ENCODE measurements at places on chromosomes 12 and 14. TPM values are rescaled to one million over a fixed set of nuclear protein-coding genes. Genes with fewer than 3 reads are reported as not detected.

DNA sequence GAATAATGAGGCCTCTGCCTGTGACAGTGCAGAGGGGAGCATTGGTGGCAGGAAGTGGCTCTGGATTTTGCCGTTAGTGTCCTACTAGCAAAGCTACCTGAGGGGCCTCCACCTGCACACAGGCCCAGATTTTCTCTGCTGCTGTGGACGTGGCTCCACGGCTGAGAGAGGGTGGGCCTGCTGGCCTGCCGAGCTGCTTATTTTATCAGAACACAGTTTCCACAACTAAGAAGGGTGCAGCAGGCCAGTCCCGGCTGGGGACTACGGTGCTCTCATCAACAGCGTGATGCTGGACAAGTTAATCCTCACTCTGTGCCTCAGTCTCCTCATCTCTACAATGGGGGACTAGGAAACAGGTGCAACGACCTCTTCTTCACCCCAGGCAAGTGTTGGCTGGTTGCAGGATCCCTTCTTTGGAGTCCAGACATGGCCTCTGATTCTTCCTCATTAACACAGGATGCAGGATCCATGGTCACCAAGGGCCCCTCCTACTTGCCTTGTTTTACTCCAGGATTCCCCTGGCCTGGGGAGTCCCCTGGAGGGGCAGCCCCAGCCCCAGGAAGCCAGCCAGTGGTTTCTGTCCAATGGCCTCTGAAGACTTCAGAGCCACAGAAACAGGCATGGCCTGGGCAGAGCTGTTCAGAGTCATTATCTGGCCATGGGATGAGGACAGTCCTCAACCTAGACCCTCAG is 3.3 kb downstream of the FAM181A start:
- no peak for DNase-seq

DNA sequence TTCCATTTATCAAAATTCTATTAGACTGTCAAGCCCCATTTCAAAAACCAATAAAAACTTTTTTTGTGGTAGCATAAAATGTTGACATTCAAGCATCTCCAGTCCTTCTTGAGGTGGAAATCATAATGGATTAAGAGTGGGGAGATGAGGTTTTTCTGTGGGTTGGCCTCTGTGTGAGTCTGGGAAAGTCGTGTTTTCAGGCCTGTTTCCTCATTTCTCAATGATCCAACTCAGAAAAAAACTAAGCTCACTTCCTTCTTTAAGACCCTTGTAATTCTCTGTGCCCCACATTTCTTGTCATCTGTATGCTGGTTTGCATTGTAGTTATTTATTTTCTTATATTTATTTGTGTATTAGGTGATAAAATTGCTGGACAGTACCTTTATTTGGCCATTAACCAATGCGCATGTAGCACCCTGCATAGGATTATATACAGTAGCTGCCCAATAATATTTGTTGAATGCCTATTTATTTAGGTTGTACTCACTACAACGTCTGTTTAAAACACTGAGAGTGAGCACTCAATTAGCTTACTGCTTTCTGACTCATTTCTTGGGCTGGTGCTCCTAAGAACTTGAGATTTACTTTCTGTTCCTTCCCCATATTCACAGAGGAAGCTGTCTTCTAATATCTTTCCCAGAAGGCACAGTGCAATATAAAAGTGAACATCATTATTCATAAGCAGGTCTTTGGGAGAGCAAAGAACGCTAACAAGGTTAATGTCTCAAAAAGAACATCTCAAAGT is 121.9 kb downstream of the DNAI7 start:
- no peak for DNase-seq

DNA sequence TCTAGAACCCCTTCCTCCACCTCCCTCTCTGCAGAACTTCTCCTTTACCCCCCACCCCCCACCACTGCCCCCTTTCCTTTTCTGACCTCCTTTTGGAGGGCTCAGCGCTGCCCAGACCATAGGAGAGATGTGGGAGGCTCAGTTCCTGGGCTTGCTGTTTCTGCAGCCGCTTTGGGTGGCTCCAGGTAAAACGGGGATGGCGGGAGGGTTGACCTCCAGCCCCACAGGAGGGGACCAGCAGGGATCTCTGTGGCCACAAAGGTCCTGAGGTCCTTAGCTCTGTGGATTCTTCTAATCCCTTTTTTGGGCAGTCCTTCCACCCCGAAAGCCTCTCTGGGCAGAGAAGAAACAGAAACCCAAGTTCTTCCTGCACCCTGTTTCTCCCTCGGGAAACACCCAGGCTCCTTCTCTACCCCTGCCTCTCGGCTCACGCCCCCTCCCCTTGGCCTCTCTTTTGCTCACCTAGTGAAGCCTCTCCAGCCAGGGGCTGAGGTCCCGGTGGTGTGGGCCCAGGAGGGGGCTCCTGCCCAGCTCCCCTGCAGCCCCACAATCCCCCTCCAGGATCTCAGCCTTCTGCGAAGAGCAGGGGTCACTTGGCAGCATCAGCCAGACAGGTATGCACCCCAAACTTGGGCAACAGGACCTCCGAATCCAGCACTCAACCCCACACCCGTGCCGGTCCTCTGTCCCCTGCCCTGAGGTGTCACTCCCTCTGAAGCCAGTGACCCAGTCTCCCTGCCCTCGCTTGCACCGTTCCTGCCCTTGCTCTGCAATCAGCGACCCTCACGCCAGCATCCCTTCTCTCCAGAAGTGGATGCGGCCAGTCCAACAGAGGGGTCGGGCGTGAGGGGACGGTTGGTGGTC is 638 bp downstream of the LAG3 start:
- DNase-seq: no peak

- no peak for DNase-seq
Measured at GRCh38 chr12:15664491-15664890, 124.7 kb downstream of the EPS8 start.

GRCh38 chr12:91902860-91903683 is 242.6 kb downstream of the BTG1 start:
- no peak for DNase-seq

IFI27L2 gene
- 6.0 TPM for total RNA-seq

DNA sequence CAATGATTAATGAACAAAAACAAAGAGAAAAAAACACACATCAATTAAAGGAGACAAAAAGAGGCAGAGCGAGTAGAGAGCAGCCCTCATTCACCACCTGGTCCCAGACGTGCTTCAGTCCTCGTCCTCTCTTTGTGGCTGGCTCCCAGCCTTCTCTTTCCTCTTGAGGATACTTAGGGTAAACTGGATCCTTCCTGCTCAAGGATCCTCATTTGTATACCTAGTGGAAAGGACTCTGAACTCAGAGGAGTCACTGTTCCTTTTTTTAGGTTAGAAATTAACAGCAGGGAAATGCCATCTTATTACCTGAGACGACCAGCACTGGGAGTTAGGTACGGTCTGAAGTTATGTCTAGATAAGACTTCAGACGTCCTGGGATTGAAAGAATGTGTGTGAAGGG is 9.7 kb downstream of the MLEC start:
- DNase-seq: no peak

- no peak for DNase-seq
Measured at GRCh38 chr14:24609655-24610344, at the start of gene GZMH. GZMH (minus strand) TSS chr14:24609685; CDS start chr14:24609613, 72 bp downstream.

- peak; percentile 80 for DNase-seq
Measured at GRCh38 chr14:52131640-52132320, 62.9 kb upstream of the NID2 start.

FSCB gene
- not detected for total RNA-seq

AMN gene
- 8.2 TPM for total RNA-seq

- no peak for DNase-seq
Measured at GRCh38 chr12:30896461-30896860, 30.1 kb upstream of the TSPAN11 start.

CNTN1 gene
- 0.07 TPM for total RNA-seq

DNA sequence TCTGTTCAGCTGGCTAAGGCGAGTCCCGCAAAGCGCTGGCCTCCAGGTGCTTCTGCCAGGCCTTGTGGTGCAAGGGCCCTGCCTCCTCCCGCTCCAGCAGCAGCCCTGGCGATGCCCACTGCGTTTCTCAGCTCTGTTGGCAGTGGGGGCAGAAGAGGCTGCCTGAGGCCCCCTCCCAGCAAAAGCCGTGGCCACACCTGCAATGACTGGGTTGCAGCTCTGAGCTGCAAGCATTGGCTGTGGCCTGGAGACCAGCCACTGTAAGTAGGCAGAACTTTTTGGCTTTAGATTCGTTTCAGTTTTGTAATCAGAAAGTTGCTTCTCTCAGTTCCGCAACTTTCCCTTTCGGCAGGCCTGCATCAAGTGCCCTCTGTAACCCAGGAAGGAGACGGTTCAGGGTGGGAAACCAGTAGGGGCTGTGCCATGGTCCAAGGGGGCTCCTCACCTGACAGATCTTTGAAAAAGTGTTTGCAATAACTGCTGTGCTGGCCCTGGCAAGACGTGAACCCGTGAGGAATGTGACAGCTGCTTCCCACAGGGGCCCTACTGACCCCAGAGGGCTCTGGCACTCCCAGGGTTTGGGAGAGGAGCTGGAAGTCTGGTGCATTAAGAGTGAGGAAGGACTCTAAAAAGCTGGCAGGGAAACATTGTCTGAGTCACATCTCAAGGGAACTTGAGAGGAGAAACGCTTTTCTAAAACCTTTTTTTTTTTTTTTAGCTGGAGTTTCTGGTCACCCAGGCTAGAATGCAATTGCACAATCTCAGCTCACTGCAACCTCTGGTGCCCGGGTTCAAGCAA is 54.5 kb upstream of the MAX start:
- DNase-seq: no peak

GRCh38 chr12:47491516-47492305 is 214.1 kb downstream of the RPAP3 start:
- no peak for DNase-seq

PIK3C2G gene
- not detected for total RNA-seq

BIN2 gene
- not detected for total RNA-seq

GALNT9 gene
- total RNA-seq: 0.04 TPM

DNA sequence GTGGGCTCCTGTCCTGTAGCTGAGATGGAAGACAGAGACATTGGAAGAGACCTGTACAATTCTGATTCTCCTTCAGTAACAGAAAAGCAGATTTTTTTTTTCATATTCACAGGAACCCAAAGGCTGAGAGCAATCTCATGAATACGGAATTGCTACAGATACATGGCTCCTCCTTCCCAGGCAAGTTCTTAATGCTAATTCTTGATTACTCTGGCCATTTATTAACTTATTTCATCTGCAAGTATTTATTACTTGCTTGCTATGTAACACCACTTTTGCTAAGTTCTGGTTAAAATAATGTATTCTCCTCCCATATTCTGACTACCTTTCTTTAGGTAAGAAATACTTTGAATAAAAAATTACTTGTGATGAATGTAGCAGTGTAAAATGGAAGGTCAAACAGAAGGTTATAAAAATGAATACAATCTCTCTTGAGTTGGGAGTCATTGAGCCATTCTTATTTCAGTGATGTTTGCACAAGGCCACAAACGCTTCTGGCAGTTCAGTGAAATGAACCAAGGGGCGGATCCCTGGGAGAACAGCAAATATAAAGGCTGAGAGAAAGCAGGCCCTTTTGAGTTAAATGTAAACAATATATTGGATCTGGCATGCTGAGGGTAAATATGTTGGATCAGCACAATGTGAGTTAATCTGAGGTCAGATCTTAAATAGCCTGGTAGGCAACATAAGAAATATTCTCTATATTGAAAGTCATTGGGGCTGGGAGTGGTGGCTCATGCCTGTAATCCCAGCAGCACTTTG is 37.6 kb downstream of the MUCL1 start:
- DNase-seq: peak; percentile 89

DNA sequence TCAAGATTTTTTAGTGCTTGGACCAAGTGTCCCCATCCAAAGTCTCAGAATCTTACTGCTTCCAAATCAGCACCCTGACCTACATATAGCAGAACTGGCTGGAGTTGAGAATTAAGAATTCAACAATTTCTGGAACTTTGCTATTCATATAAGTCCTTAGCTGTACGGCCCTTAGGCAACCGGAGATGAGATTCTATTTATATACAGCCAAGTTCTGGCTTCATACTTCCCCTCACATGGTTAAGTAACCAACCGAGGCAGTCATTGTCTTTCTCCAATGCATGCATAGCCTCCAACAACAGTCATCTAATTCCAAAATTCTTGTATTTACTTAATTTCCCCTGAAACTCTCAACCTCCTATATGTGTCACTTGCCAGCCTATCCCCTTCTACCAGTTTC is 76.6 kb downstream of the SINHCAF start:
- no peak for DNase-seq

MYBPC1 gene
- 0.44 TPM for total RNA-seq

- DNase-seq: no peak
Measured at GRCh38 chr12:112988224-112988623, 9.9 kb downstream of the OAS2 start.

GRCh38 chr14:22221508-22221907 is 367.5 kb downstream of the DAD1 start:
- DNase-seq: peak; percentile 39

DNA sequence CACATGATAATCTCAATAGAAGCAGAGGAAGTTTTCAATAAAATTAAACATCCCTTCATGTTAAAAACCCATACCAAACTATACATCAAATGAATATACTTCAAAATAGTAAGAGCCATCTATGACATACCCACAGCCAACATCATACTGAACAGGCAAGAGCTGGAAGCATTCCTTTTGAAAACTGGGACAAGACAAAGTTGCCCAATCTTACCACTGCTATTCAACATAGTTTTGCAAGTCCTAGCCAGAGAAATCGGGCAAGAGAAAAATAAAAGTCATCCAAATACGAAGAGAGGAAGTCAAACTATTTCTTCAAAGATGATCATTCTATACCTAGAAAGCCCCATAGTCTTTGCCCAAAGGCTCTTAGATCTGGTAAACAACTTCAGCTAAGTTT is 454.7 kb upstream of the PRICKLE1 start:
- no peak for DNase-seq

SYCP3 gene
- not detected for total RNA-seq

GRCh38 chr14:100882991-100883788 is 20.3 kb downstream of the RTL1 start:
- no peak for DNase-seq

C12orf50 gene
- not detected for total RNA-seq

DNA sequence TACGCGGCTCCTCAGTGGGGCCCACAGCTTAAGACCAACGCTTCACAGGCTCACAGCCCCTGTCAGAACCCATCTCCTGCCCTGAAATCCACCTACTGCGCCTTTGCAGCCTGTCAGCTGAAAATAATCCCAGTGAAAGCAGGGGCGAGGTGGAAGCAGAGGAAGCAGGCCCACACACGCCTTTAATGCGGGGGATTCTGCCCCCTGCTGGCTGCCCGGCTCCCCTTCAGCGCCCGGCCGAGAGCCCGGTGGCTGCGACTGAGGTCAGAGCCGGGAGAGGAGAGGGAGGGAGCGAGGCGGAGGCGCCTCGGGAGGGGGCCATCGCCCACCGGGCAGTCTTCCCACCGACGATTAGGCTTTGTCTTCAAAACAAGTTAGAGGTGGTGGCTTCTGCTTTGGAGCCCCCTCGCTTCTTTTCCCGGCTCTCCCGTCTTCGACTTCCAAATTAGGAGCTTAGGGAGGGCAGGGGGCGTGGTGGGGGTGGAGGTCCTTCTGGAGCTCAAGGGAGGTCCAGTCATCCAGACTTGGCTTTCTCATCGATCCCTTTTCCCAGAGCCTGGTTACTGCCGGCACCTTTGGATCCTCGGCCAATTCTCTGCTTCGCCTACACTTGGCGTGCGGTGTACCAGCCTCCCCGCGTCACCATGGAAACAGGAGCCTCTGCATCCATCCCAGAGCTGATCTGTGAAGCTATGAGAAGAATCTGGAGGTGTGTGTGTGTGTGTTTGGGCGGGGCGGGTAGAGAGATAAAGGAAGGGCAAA is 25.2 kb upstream of the RND1 start:
- peak; percentile 48 for DNase-seq

- DNase-seq: no peak
Measured at GRCh38 chr12:43112101-43112920, 439.7 kb downstream of the ADAMTS20 start.

GRCh38 chr12:64633940-64634337 is 23.6 kb downstream of the RASSF3 start:
- DNase-seq: peak; percentile 88

TAS2R43 gene
- total RNA-seq: not detected

- no peak for DNase-seq
Measured at GRCh38 chr14:105083926-105084685, 18.9 kb upstream of the GPR132 start.

Data from HepG2 (cell line).